NCI-H510A (cell line): ENCODE measurements at places on chromosomes 5 and 9.

- no peak for DNase-seq
Observed at GRCh38 chr9:78830301-78830700, 533.4 kb downstream of the PSAT1 start.

GRCh38 chr5:97943036-97943435 is 760.0 kb upstream of the RIOK2 start:
- DNase-seq, result no peak

DNA sequence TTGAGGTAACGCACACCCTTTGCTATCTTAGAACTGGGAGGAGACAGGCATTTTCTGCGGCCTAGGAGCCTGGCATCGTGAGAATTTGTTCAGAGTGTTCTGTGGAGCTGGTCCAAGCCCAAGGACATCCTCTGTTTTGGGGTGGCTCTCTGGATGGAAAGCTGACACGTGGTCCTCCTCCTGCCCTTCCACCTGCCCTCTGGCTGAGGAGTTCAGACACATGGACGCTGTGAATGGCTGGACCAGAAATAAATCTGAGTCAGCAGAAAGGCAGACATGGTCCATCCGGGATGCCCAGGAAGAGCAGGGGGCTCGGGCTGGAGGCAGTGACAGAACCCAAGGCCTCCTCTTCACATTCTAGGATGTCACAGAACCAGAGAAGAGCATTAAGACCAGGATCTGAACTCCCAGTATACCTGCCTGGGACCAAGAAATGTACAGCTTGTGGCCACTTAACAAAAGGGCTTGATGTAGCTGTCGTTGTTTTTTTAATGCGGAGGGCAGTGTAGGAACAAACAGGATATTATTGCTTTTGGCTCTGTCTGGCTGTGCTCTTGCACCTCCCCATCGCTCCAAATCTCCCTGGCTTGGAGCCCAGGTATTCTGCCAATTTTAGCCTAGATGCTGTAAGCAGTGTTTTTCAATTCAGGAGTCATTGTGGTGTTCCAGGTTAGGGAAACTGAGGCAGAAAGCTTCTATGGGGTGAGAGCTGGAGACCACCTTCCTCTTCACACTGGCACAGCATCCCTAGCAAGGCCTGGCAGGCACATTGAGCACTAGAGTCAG is 2.4 kb downstream of the CKMT2 start:
- DNase-seq, result no peak

DNA sequence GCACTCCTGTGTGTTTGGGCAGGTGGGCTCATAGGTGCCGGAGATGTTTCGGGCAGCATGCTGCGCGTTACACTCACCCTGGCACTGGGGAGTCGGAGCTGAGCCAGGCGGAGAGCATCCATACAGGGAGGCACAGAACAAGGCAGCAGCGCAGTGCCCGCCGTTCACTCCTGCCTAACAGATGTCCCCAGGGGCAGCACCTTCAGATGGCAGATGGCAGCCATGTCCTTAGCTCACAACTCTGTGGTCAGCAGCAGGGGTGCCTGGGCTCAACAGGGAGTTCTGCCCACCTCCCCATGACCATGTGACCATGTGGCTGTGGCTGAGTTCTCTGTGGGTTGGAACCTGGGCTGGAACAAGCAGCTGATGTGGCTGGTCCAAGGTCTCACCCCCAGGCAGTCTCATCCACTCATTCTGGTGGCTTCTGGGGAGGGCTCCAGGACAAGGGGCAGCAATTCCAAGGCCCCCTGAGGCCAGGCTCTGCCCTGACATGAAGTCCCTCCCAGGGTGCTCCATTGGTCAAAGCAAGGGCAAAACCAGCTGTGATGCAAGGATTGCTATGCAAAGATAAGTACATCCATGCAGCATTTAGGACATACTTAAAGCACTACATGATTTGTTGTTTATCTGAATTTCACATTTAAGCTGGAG is 64.2 kb downstream of the MRPL36 start:
- no peak for DNase-seq

DNA sequence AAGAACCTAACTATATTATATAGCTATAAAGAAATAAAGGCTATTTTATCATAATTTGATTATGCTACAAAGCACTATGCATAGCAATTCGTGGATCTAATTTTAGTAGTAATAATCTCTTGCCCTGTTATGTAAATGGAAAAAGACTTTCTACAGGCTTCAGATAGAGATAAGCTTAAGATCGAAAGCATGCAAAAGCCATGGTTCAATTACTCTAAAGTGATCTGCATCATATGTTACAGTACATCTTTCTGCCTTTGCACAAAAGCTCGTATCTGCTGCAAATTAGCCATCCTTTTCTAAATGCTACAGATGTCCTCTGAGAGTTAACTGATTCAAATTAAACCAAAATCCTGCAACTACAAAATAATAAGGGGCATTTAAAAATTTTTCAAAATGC is 234.8 kb upstream of the TMEM161B start:
- DNase-seq, result no peak

DNA sequence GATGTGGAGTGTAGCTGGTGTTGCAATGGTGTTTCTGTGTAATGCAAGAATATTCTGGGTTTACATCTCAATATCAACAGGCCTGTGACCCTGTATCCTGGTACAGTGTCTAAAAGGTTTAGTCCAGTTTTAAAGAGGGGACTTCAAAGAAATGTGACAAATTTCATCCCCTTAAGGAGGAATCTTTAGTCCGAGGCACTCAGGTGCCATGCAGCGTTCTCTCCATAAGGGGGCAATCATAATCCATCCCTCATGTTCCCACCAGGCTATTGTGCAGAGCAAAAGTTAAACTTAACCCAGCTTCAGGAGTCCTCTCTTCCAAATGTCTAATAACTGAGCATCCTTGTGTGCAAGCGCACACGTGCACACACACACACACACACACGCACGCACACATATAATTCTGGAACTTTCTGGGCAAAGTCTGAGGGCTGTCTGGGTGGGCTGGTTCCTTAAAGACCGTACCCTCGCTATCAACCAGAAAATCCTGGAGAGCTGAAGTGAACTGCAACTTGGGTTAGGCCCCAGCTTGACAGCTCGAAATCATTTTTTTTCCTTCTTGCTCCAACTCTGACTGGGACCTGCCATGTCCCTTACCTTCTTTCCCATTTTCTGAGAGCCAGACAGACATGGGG is 46.0 kb downstream of the CRB2 start:
- peak; percentile 12 for DNase-seq

DNA sequence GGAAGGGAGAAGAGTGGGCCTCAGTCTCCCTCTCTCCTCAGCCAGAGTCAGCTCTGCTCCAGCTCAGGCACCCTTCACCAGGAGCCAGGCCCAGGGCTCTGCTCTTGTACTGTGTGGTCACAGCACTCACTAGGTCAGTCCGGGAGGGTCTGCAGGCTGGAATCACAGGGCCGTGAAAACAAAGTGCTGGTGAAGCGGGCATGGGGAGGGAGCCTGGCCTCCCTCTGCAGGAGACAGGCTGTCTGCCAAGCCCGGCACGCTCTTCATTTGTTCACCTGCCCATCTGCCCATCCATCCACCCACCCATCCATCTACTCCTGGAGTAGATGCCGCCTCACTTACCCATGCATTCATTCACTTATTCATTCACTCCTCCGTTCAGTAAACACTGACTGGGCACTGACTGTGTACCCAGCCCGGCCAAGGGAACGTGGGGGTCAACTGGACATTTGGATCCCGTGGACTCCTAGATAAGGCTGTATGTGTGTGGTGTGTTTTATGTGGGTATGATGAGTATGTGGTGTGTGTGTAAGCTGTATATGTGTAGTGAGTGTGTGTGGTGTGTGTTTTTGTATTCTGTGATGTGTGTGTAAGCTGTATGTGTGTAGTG is 3.6 kb downstream of the SPAAR start:
- no peak for DNase-seq

- DNase-seq, result no peak
Observed at GRCh38 chr9:112487799-112488340, 1.2 kb downstream of the KIAA1958 start.

DNA sequence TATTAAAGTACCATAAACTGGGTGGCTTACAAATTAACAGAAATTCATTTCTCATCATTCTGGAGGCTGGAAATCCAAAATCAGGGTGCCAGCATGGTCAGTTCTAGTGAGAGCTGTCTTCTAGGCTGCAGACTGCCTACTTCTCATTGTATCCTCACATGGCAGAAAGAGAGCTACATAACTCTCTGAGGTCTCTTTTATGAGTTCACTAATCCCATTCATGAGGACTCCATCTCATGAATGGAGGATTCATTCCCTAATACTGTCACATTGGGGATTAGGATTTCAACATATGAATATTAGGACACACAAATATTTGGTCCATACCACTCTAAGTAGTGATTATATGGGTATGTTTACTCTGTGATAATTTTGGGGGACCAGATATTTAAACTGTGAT is 84.0 kb downstream of the ERP44 start:
- no peak for DNase-seq

- no peak for DNase-seq
Observed at GRCh38 chr9:27227192-27227591, 69.8 kb downstream of the EQTN start.

DNA sequence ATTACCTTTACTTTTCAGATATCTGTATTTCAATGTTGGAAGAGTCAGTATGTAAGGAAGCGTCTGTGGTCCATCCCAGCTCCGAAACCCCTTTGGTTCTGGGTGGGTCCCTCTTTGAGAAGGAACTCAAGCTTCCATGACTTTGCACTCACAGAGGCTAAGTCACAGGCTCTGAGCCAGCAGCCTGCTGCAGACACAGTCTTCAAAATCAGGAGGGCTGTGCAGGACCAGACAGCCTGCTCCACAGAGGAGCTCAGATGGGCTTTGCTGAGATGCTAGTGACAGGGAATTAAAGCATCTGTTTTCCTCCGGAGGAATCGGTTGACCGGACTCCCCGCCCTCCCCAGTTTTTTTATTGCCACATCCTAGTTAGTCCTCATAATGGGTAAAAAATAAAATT is 126.4 kb upstream of the ICE1 start:
- no peak for DNase-seq

DNA sequence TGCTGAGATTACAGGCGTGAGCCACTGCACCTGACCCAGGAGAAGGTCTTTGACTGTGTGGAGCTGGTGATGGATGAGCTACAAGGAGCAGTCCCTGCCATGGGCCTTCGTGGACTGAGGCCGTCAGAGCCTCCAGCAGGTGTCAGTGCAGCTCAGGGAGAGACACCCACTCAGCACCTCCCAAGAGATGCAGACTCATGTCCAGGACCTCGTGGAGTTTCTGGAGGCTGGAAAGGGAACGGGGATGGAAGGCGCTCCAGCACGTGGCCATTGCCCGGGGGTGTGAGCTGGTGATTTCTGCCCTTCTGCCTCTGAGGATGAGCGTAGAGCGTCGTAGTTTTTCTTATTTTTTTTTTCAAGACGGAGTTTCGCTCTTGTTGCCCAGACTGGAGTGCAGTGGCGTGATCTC is 9.5 kb downstream of the TOR4A start:
- no peak for DNase-seq

- DNase-seq, result no peak
Observed at GRCh38 chr5:4640795-4641194, 499.3 kb upstream of the ADAMTS16 start.

GRCh38 chr9:134267881-134268724 is 58.2 kb upstream of the RXRA start:
- DNase-seq, result no peak

GRCh38 chr9:90967145-90967538 is 165.5 kb downstream of the SYK start:
- DNase-seq, result no peak

GRCh38 chr9:97940233-97940632 is 2.3 kb upstream of the HEMGN start:
- DNase-seq, result no peak

DNA sequence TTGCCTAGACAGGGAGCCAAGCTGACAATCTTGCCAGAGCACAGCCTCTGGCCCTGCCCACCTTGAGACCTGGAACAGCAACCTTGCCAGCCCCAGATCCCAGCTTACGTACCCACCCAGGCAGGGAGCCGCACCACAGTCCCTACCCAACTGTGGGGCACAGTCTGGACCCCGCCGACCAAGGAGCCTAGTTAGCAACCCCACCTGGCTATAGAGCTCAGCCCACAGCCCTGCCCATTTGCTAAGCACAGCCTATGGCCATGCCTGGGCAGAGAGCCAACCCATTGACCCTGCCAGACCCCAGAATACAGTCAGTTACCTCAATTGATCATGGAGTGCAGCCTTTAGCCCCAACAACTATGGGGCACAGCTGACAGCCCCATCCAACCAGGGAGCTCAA is 97.9 kb upstream of the SH3GL2 start:
- DNase-seq, result no peak

GRCh38 chr9:19028835-19029451 is 4.1 kb downstream of the SAXO1 start:
- peak; percentile 33 for DNase-seq

DNA sequence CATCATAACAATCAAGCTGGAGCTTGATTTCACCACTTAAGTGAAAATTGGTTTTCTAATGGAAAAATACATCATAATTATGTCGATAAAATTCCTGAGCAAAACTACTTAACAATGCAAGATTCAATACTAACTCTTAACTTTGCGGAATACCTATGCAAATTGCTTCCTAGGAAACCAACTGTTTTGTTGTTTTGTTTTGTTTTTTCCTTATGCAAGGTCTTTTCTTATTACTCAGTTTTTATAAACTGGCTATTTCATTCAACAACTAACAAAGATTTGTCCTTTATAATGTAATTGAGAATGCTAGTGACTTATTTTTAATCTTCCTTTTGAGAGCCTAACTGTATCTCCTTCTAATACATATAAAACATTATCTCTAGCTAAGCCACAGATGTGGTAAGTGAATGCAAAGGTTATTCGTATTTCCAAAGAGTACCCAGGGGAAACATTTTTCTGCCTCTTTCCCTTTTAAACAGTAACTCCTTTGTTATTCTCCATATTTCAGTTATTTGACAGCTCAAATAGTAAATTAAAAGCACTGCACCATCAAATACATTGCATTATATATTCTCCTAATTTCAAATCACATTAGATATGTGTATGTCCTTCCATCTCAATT is 609.4 kb downstream of the SLCO4C1 start:
- DNase-seq, result no peak

- DNase-seq, result no peak
Observed at GRCh38 chr5:109324931-109325330, 84.8 kb downstream of the PJA2 start.

GRCh38 chr5:160011471-160011870 is 2.5 kb downstream of the TTC1 start:
- DNase-seq, result no peak

DNA sequence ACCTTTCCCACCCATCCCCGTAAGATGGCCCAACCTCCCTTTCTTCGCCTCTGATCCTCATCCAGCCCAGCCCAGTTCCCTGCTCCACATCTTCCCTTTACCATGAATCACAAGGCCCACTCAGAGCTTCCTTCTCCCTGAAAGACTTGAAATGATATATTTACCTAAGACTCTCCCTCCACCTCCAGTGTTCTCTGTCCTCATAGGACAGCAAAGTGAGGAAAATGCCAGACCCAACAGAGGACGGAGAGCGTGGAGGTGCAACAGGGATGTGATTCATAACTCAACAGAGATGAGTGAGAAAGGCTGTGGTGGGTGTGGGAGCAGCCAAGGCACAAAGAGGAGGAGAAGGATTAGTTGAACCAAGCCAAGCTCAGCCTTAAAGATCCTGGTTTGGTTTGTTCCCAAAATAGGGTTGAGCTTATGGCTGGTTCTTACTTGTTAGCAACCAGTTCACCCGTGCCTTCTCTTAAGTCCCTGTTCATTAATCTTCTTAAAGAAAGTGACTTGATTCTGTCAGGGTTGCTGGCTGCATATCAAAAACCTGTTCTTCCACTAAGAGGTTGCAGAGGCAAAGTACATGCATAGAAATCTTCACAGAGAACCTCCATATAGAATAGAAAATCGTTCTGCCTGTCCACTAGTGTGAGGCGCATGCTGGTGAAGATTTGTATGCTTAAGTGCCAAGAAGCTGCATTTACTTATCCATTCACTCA is 183.2 kb downstream of the ACTL7B start:
- no peak for DNase-seq
